ENCODE measurements at places on chromosomes 4 and X.

- DNase-seq: no peak
These were observed 91.6 kb upstream of the PLAC1 start for GRCh38 chrX:134749706-134750445.

DNA sequence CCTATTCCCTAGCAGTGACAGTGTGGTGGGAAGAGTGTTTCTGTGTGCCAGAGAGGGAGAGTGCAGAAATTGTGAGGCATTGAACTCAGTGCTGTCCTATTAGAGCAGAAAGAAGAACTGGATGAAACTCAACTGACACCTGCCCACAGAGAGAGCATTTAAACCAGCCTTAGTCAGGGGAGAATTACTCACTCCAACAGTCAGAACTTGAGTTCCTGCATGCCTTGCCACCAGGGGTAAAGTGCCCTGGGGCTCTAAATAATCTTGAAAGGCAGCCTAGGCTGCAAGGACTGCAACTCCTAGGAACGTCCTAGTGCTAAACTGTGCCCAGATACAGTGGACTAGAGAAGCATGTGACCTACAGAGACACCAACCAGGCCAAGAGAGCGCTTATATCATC lies 12.8 kb downstream of the CYSLTR1 start:
- DNase-seq: no peak

GRCh38 chr4:95256108-95256835 lies 292.5 kb downstream of the UNC5C start:
- DNase-seq: no peak

DNA sequence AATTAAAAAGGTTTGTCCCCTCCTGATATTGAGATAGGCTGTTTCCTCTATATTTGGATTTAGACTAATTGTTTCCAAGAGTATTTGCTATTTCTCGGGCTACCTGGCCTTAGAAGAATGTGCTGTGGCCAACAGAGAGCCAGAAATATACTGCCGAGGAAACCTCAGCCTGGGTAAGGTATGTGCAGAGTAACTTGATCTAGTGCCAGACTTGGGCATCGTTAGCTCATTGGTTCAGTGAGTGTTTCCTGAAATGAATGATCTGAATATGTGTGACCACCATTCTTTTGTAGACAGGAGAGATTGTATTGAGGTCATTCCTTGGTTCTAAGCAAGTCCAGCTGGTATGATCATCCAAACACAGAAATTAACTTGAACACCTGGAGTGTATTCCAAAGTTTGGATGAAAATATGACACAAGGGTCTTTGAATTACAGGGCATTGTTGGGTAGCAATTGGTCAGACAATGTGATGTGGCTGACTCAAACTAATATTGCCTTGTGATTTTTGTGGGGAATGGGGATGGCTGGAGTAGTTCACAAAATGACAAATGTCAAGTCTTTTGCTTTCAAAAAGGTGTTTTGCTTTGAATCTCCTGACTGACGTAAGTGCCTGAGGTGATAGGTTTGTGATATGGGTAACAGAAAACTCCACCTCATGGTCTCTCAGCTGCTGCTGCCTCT lies 100.2 kb upstream of the CXCL13 start:
- DNase-seq: no peak

GRCh38 chrX:13235930-13236329 lies 83.9 kb downstream of the ATXN3L start:
- DNase-seq: peak; percentile 20

- DNase-seq: no peak
These were observed 8.1 kb downstream of the P2RY8 start for GRCh38 chrX:1528884-1529203.

GRCh38 chrX:66200855-66201795 lies 37.1 kb downstream of the HEPH start:
- DNase-seq: no peak

DNA sequence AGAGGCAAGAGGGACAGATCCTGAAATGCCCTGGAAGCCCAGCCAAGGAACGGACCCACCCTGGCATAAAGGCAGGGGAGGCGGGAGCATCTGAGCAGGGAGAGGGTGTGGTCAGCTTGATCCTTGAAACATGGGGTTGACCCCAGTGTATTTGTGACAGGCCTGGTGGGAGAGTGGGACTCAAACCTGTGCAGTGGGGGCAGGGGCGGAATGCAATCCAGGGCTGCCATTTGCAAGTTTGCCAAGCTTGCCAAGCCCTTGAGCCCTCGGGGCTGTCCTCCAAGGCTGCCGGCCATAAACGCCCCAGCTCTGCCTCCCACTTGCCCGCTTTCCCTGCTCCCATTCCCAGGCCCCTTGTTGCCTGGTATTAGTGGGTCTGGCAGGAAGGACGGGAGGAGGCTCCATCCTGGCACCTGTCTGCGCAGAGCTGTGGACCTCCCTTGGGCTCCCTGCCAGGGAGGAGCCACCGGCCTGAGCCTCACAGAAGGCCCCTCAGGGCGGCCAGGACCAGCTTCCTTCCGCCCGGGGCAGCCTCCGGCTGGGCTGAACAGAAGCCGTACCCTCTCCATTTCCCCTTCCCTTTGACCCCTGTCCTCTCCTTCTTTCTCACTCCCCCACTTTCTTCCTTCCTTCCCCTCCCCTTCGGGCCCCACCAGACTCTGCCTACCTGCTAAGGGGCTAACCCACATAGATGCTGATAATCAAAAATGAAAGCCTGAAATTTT lies 661 bp downstream of the S100P start:
- DNase-seq: no peak

- no peak for DNase-seq
These were observed 16.4 kb downstream of the MCUB start for GRCh38 chr4:109576462-109576861.

- DNase-seq: no peak
These were observed 74.6 kb upstream of the SH3RF1 start for GRCh38 chr4:169345316-169345721.

DNA sequence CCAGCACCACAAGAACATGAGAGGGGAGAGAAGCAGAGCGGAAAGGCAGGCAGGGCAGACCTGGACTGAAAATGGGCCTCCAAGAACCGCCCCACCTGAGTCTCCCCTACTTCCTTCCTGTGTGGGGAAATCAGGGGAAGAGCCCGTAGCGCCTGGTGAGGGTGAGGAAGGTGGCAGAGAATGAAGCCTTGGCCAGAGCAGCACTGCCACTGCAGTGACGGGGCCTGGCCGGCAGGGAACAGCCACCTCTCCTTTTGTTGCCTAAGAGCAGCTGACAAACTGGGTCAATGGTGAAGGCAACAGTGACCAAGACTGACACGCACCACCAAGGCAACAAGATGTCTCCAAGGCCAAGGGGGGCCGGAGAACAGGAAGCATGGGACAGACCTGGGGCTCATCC lies 58.4 kb upstream of the CBR4 start:
- DNase-seq: no peak

DNA sequence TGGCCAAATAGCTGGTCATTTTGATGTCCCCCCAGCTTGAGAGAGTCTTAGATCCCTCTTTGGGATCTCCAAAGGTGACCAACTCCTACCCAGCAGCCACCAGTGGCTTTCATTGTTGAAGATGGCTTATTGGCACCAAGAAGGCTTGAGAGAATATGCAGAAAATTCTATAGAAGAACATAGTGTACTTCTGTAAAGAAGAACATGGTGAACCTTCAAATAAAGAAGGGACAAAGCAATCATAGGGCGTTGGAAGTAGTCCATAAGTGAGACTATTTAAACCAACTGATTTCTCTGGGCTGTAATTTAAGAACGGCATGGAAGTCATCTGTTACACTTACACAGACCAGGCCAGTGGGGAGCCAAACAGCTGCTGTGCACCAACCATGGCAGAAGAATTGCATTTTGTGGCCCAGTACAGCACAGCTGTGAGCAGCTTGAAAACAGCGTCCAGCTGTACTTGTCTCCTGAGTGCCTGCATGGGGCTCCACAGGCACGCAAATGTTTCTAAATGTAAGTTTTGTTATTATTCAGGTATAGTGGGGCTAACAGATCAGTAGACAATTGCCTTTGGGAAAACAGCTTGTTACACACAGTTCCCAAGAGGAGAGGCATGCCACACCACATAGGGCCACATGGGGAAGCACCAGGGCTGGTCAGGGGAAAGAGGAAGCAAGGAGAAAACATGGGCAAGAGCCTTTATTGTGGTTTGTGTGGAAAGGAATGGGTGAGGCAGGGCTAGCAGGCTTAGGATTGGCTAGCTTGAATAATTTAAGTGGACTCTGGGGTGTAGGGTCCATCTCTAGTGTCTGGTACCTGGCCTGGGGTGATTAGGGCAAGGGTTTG lies 125.0 kb downstream of the ARHGAP6 start:
- DNase-seq: no peak

DNA sequence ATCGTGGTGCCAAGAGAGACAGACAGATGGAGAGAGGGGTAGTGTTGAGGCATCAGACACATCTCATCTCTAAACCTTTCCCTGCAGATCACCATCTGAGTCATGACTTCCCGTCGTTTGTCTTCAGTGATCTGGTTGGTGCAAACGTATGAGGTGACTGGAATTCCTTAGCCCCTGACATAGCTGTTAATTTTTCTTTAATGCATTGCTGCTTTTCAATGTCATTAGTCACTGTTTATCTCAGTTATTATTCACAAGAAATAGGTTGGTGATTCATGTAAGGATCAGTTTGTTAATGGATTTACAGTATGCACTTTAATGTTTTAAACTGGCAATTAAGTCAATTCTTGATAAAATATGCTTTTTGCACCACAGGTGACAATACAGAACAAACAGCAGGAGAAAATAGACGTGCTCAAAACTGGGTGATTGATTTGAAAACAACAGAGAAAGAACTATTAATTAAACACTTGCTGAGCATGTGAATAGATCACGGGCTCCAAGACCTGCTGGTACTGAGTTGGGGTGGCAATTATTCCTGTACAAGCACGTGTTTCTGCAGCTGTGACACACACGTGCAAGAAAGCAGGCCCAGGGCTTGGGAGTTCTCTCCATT lies 1.3 kb upstream of the TMEM154 start:
- no peak for DNase-seq

DNA sequence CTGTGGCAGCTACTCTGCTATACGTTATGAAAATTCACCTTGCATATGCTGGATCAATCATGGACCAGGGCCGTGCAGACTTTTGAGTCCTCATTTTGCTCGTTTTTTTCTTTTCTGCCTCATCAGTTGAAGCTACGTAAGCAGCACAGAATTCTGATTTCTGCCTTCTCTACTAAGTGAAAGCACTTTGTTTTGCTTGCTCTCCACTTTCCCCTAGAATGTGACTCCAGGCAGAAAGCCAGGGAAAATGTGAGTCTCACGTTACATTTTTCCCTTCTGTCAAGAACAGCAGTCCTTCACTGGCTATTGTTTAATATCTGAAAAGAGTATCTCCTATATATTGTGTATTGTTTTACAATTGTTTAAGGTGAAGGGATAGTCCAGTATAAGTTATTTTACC lies 1840.1 kb downstream of the PCDH7 start:
- DNase-seq: no peak

Data from WERI-Rb-1 (cell line).